T-helper 17 cell (primary cell): ENCODE measurements at places on chromosomes 12 and 14.

GRCh38 chr12:127383281-127383680, 883.7 kb upstream of the TMEM132C start:
- DNase-seq = no peak

- no peak for DNase-seq
Measured at GRCh38 chr12:47296828-47297227, 217.1 kb upstream of the AMIGO2 start.

DNA sequence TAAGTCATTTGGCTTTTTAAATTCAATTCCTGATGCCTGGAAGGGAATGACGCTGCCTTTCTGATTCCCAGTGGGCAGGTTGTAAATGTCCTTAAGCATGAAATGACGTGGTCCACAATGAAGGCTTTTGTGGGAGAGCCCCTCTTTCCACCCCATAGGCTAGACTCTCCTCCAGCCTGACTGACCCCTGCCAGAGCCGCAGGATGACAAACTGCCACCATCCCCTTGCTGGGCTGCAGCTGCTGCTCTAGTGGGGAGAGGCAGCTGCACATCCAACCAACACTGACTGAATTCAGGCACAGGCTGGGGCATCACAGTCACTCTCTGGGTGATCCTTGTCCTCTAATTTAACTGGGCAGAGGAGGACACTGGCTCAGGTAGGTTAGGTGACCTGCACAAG, 6.3 kb downstream of the TSPAN11 start:
- DNase-seq = no peak

DNA sequence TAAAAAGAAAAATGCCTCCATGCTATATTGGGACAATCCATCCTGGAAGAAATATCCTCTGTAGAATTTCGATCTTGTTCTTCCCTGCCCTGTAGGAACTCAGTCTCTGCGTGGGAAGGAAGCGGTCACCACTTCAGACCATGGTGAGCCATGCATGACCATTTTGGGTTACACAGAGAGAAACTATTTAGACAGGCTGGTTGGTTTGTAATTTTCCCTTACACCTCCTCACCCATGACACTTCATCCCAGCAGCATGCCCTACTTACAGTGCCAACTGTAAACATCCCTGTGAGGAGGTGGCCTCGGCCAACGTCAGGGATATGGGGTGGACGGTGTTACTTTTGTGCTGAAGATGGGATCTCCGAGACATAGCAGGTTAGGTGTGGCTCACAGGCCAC, 121.4 kb downstream of the SMOC1 start:
- DNase-seq = no peak

DNA sequence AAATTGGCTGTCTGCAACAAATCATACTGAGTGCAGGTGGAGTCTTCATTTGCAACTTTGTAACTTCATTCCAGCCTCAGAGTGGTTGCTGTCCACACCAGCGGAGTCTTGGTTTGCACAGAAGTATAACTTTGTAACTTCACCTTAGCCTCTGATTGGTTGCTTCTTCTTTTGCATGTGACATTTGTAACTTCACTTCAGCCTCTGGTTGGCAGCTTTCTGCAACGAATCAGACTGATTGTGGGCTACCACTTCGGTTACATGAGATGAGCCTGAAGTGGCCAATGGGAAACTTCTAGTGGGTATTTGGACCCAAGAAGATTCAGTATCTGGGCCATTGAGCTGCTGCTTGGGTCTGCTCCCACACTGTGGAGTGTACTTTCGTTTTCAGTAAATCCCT, 17.8 kb downstream of the RASSF8 start:
- DNase-seq = no peak

GRCh38 chr12:54463034-54463433, 10.4 kb downstream of the GTSF1 start:
- DNase-seq = no peak

DNA sequence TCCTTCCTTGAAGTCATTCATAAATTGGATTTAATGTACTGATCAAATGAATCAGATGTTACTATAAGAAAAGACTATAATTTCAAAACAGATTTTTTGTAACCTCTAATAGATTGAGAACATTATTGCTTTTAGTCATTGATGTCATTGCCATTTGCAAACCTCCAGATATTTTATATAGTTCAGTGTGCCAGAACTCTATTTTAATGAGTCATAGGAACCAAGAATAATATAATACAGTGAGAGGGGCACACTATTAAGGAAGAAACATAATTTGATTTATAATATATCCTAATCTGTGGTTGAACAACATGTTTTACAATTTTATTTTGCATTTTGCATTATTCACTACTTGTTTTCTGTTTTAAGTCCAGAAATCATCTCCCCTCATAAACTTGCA, 78.0 kb downstream of the LRRC9 start:
- no peak for DNase-seq

- DNase-seq = no peak
Measured at GRCh38 chr12:58787021-58787760, 133.1 kb downstream of the LRIG3 start.

DNA sequence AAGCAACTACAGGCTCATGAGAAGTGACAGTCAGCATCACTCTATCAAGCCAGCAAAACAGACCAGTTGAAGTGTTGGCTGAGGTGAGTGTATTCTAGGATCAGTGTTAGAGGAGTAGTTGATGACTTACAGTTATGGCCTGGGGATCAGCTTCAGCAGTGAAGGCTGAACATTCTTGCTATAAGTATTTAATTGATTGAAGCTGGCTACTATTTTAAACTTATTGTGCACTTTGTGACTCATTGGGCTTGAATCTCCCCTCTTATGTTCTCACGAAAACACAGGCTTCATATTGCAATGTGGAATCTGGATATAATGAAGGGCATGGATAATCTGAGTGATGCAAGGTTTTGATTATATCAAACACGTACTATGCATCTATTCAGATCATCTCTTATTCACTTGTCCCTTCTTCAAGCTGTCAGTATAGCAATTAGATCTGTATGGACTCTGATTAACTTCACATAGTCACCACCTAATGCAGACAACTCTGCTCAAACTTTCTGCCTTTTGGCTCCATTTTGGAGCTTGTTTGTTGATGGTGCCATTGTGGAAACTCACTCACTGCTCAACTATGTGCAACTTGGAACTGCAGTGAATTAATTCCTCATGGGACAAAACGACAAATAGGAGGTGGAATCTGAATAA, 309.2 kb downstream of the SLC16A7 start:
- DNase-seq = no peak

DNA sequence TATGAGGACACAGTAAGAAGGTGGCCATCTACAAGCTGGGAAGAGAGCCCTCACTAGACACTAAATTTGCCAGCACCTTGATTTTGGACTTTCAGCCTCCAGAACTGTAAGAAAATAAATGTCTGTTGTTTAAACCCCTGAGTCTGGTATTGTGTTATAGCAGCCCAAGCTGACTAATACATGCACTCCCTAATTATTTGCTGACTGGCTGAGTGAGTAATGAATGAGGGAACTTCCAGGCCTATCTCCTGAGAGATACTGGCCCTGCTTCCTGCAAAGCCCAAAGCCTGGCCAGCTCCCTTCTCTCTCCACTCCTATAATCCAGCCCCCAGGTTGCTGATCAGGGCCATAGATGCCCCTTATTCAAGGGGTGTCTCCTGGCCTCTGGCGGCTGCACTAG, 120.0 kb upstream of the NOS1 start:
- no peak for DNase-seq

- DNase-seq = no peak
Measured at GRCh38 chr12:19120795-19121194, 8.7 kb upstream of the PLEKHA5 start.

GRCh38 chr12:58396239-58396638, 454.9 kb downstream of the ATP23 start:
- no peak for DNase-seq

DNA sequence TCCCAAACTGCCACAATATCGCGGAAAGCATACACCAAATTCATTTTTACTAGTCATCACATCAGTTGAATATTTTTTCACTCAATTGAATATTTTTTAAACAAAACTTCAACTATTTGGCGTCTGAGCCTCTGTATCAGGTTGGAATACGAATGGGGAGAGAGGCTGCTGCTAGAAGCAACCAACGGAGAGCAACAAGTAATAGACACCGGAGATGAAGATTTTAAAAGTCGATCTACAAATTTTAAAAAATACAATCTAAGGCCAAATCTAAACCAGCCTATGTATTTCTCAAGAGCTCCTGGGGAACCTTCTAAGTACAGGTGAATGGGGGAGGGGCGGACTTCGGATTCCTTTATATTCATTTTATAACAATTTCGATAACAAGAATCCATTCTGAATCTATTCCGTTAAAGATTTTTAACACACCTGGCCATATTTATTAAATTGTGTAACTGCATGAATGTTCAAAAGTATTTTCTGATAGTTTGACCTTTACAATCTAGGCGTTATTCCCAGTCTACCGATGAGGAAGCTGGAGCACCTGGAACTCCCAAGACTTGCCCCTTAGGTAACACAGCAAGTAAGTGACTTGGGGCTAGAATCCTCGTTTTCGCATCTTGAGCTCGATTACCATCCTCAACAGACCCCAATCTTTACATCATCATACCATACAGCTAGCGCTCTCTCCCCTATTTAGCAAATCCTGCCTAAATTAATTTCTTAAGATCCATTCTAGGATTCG, 1.2 kb downstream of the GNPNAT1 start:
- DNase-seq = no peak

- DNase-seq = no peak
Measured at GRCh38 chr12:3744229-3744901, 8.5 kb downstream of the CRACR2A start.

GRCh38 chr12:74129702-74130101, 407.9 kb upstream of the ATXN7L3B start:
- no peak for DNase-seq

- DNase-seq = no peak
Measured at GRCh38 chr14:75264036-75264435, 14.6 kb upstream of the FOS start.

DNA sequence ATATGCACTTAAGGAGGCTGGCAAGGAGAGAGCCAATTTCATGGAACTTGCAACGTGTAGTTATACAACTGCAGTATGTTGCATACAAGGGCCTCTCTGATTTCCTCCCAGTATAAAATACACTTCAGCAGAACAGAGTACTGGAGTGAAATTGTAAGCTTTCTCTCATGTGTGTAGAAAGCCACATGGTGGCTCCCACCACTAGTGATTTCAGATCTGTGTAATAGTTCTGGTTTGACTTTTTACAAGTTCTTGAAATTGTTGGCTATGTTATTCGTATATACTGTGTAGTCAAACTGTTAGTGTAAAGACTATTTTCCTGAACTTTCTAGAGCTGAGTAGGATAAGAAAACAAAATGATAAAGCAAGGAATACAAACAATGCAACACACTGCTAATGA, 16.4 kb upstream of the LMO3 start:
- no peak for DNase-seq

- no peak for DNase-seq
Measured at GRCh38 chr12:58833853-58834252, 86.5 kb downstream of the LRIG3 start.

DNA sequence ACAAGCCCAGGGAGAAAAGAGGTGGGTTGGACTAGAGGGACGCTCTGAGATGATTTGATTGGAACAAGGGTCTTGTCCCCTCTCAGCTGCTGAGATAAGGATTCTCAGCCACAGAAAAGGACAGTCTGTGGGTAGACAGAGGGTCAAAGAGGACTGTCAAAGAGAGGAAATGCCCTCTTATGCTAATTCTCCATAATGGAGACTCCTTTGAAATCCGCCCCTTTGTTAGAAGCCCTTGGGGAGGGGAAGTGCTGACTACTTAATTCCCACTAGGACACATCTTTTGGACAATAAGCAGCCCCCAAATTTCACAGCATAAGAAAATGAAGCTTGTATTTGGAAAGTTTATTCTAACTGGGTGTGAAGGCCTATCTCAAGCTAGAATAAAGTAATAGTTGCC, 176.6 kb downstream of the KTN1 start:
- DNase-seq = no peak

- no peak for DNase-seq
Measured at GRCh38 chr14:83827383-83827782, 1702.6 kb upstream of the FLRT2 start.

GRCh38 chr14:30990770-30991169, 34.7 kb upstream of the AP4S1 start:
- DNase-seq = no peak

- DNase-seq = no peak
Measured at GRCh38 chr12:124464830-124465229, 102.6 kb downstream of the NCOR2 start.

DNA sequence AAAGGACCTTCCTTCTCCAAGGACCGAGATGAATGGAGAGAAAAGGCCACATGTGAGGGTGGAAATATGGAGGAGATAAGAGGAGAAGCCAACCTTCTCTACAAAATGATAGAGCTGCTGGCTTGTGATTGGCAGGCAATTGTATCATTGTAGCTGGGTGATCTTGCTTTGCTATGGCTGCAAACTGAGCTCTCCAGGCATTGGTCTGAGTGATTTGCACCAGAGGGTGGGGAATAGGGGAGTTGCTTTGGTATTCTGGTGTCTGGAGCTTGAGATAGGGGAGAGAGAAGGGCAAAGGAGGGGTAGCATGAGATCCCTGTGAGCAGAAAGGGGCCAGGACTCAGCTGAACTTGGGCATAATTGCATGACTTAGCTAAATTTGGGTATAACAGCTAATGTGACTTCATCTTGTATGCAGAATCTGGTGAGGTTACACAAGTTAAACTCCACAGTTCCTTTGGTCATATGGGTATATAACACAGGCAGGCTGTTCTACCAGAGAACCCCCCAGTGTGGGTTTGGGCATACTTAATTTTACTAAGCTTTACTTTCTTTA, 72.0 kb downstream of the FOS start:
- DNase-seq = no peak

DNA sequence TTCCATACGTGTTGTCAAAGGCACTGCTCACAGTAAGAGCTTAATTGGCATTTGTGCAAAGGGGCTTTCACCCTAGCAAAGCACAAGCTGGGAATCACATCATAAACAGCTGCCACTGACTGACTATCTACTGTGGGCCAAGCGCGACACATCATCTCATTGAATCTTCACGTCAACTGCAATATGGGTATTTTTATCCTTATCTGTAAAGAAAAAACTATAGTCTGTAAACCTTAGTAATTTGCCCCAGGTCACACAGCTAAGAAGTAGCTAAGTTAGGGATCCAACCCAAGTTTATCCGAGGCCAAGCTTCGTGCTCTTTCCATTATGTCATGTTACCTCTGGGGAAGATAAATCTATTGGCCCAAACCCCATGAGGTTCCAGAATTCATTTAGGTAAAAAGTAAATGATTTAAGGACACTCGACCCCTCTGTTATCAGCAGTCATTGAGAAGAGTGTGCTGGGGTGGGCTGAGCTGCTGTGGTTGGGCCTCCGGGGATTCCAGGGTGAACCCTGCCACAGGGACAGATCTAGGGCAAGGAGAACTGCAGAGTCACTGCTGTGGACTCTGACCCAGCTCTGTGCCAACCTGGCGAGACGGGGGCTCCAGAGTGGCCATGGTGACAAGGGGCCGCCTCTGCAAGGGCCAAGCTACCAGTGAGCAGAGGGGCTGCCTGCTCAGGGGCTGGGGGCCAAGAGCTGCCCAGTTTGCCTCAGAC, 27.6 kb downstream of the NCKAP5L start:
- DNase-seq = no peak

DNA sequence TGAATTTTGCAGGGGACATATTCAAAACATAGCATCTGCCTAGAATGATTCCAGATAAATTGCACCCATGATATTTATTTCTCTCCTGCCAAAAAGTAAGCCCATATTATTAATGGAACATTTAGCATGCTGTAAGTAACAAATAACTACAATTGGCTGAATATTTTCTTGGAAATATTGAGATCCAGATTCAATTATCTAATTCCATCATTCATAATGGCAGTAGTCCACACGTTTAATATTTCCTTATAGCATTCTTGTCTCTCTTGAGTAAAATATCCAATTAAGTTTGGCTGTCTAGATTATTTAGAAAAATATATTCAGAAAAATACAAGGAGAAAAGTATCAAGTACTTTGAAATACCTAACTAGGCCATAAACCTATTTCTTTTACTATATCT, 157.5 kb downstream of the FLRT2 start:
- DNase-seq = no peak
